NCI-H2029 treated with DMSO at 0.1 percent for 48 hours (cell line): ENCODE measurements at places on chromosomes 13 and 19.

DNA sequence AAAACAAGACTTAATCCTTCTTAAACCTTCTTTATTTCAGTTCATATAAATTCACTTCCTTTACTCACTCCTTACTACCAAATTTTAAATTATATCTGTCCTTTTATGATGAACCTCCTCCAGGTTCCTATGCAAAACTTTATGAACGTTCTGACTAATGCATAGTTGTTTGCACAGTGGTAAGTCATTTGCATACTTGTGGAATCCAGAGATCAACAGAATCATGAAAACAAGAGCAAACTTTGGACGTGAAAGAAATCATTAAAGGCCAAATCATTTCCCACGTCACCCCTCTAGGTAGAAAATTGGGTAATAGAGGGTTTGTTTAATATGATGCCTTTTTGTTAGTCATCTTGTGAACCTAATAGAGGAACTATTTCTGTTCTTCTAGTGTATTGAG, 32.3 kb upstream of the MYCBP2 start:
- DNase-seq, result no peak

DNA sequence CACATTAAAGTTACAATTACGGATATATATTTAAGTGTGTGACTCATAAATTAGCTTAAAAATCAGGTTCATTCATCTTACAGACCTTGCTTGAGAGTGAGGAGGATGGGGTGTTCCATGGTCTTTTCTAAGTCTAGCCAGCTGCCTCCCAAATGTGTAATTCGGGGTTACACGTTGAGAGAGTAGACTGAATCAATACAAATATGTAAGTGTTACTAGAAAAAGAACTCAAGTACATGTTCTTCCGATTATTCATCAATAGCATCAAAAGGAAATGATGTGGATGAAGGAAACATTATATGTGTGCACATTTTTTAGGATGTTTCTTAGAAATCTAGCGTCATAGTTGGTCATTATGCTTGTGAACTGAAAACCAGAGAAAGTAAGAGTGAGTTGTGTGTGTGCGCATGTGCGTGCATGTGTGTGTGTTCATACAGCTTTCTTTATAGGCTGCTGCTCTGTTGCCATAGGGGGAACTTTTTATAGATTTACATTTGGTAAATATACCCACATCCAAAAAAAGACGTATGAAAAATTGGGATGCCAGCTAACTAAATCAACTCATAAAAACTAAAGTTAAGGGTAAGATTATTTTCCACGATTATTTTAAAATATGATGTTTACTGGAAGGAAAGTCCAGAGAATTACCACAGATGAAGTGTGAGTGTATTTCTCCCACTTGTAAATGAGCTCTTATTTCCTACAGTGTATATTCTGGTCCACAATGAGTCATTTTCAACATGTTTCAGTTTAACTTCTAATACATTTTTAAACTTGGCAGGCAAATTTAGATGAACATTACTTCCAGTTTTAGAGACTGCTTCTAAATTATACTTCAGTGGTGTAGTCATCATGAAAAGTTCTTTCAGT, 82.4 kb downstream of the PIBF1 start:
- DNase-seq, result no peak

GRCh38 chr19:28213470-28214082, 999.4 kb downstream of the UQCRFS1 start:
- no peak for DNase-seq

- DNase-seq, result no peak
Measured at GRCh38 chr13:91153372-91153771, 194.1 kb upstream of the MIR17HG start.
